Myocyte (in vitro differentiated cells): ENCODE measurements at places on chromosomes 2 and 18.

- DNase-seq, result peak; percentile 49
Observed at GRCh38 chr2:210302326-210302725, 12.6 kb downstream of the MYL1 start.

DNA sequence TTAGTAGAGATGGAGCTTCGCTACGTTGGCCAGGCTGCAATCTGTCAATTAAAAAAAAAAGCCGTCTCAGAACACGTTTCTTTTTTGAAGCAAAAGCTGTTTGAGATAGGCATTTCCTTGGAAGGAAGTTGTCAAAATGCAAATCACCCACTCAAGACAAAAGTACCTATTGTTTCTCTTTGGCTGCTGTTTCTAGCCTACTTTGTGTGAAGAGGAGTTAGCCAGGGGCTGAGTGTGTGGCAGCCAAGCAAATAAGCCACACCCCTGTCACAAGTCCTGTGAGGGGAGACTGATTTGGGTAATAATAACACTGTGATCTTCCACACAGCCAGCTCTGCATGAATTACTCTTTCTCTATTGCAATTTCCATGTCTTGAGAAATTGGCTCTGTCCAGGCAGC is 47.4 kb upstream of the CDCA7 start:
- DNase-seq, result no peak

DNA sequence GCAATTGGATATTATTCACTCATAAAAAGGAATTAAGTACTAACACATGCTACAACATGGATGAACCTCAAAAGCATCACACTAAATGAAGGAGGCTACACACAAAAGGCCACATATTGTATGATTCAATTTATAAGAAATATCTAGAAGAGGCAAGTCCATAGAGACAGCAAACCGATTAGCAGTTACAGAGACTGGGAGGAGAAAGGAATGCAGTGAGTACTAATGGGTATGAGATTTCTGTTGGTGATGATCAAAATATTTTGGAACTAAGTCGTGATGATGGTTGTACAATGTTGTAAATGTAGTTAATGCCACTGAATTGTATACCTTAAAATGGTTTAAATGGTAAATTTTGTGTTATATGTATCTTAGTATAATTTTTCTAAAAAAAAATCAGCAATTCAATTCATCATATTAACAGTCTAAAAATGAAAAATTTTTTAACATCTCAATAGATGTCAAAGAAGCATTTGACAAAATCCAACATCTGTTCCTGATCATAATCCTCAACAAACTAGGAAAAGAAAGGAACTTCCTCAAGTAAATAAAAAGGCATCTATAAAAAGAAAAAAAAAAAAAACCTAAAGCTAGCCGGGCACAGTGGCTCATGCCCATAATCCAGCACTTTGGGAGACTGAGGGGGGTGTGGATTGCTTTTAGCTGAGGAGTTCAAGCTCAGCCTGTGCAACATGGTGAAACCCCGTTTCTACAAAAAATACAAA is 98.1 kb downstream of the TGIF1 start:
- DNase-seq, result peak; percentile 54

DNA sequence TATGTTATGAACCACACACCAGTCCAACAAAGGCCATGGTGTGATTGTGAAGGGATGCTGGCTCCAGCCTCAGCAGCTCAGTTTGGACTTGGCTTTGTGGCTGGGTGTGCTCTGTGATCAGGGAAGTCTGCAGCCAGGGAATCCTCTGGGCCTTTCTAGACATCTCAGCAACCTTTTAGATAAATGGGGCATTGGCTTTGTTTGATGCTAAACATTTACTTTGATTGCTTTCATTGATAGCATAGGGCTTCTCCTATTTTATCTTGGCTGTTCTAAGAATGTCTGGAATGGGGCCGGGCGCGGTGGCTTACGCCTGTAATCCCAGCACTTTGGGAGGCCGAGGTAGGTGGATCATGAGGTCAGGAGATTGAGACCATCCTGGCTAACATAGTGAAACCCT is 104.5 kb downstream of the VAPA start:
- no peak for DNase-seq

DNA sequence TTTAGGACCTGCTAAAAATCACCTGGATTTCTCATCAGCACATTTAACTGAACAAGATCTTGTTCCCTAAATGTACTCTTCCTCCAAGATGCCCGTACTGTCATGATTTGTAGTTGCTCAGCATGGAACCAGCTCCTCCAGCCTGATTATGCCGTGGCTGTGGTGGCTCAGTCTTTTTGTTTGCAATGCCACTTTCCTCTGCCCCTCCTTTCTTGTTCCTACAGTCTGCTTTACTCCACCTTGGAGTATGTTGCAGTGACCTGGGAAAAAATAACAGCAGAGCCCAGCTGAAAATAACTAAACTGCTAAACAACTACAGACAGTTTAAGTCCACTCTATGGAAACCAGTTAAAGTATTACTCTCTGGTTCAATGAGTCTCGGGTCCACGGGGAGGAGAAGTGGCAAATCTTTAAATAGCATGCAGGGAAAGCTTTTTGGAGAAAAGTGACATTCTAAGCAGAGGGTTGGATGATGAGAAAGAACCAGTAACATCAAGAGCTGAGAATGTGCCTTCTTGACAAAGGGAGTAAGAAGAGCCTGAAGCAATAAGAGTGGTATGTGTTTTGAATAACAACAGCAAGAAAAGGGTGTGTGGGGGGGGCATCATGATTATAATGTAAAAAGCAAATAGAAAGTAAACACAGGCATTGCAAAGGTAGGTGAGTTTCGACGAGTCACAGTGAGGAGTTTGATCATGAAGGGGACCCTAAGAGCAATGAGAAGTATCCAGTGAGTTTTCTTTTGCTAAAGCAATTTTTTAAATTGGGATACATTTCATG is 225.7 kb downstream of the TMX3 start:
- no peak for DNase-seq

- no peak for DNase-seq
Observed at GRCh38 chr2:36059691-36060090, 295.9 kb upstream of the CRIM1 start.

DNA sequence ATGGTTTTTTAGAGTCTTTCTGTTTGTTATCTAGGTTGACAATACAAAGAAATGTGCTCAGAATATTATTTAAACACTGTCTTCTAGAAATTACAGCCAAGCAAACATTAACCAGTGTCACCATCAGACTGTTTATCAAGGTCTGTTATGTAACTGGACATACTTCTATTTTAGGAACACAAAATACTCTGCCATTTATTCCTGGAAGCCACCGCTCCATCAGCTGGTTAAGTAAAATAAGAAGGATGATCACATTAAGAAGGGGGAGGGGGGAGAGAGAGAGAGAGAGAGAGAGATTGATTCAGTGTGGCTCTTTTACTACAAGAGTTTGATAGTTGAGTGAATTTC is 47.9 kb downstream of the MBP start:
- peak; percentile 88 for DNase-seq

- no peak for DNase-seq
Observed at GRCh38 chr2:15616429-15616828, 24.8 kb downstream of the DDX1 start.

DNA sequence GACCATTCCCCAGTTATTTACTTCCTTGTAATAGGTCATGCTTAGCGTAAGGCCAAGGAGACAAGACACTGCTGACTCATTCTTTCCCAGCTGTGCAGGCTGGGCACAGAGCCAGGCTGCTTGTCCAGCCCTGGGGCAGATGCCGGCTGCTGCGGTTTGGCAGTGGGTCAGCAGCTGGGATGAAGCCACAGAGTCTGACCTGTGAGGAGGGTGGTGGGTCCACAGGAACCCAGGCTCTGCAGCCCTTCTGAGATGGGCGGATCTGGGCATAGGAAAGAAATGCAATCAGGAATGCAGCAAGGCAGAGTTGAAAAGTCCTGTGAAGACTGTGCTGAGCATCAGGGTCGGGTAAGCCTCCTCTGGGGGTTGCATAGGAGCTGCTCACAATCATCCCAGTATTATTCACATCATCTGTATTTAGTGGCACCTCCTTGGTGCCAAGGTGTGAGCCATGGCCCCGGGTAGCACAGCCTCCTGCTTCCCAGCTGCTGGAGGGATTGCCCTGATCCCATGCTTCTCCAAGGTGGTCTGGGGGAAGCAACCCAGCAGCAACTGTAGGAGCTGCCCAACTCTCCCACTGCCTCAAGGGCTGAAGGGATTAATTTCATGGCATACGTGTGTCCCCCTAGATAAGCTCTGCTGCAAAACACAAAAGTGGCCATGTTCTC is 139.0 kb downstream of the DDX1 start:
- peak; percentile 99 for DNase-seq

DNA sequence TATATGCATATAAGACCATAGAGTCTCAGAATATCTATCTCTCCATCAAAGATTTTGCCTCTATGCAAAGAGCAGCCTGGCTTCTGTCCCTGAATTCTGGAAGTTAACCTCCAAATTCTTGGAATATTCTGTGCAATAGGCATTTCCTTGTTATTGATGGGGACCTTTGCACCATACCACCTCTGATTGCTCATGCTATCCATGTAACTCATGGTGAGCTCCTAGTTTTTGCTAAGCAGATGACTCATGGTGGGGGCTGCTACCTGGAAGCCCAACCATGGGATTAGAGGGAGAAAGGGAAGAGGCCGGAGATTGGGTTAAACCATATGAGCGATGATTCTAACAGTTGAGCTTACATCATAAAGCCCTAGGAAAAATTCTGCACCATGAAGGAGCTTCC is 310.2 kb upstream of the FIGN start:
- no peak for DNase-seq

- no peak for DNase-seq
Observed at GRCh38 chr2:118834901-118835745, 12.3 kb downstream of the EN1 start.

- DNase-seq, result peak; percentile 39
Observed at GRCh38 chr2:165795011-165795410, 964 bp upstream of the GALNT3 start.

- no peak for DNase-seq
Observed at GRCh38 chr2:219985017-219985416, 357.6 kb downstream of the SLC4A3 start.

DNA sequence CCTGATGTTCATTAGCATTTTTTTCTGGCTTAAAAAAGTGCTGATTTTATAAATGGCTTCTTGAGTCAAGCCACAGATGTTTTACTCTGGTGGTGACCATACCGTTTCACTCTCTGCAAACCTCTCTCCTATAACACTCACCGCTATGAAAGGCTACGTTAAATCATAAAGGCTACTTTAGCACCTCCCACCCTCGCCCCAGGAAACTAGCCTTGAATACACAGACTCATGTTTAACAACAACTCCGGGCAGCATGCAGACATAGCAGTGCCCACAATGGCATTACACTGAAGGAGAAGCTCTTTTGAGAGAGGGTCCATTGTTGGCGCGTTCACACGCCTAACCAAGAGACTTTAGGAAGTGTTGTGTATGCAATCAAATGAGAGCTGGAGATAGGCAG is 5.6 kb downstream of the MYT1L start:
- no peak for DNase-seq

- no peak for DNase-seq
Observed at GRCh38 chr18:27778925-27779324, 398.0 kb downstream of the CDH2 start.
